ENCODE measurements at places on chromosomes 11 and 22. TPM values are rescaled to one million over a fixed set of nuclear protein-coding genes. Genes with fewer than 3 reads are reported as not detected.

The ZDHHC8 gene
- total RNA-seq = 7.5 TPM

The SLC37A2 gene
- total RNA-seq = 4.6 TPM

The CALCA gene
- total RNA-seq = not detected

The UPK3A gene
- total RNA-seq = 10.5 TPM

The PPFIA1 gene
- 29.9 TPM for total RNA-seq

The APOA5 gene
- total RNA-seq = 49.1 TPM

The DKK3 gene
- 0.09 TPM for total RNA-seq

The GLYAT gene
- not detected for total RNA-seq

The C22orf31 gene
- total RNA-seq = not detected

The DEPDC7 gene
- total RNA-seq = 33.3 TPM

The SHISAL1 gene
- total RNA-seq = not detected

The OR4C11 gene
- not detected for total RNA-seq

The SPON1 gene
- not detected for total RNA-seq

The PYGM gene
- not detected for total RNA-seq

The POU2AF1 gene
- 1.8 TPM for total RNA-seq

The TRPT1 gene
- total RNA-seq = 24.8 TPM

The KCNK4 gene
- not detected for total RNA-seq

The P4HA3 gene
- total RNA-seq = not detected

The UNC93B1 gene
- 8.8 TPM for total RNA-seq

The SNX32 gene
- 0.09 TPM for total RNA-seq

The GAL gene
- not detected for total RNA-seq

The RIN1 gene
- total RNA-seq = 4.1 TPM

The TESMIN gene
- total RNA-seq = 0.60 TPM

The FOSL1 gene
- total RNA-seq = 3.1 TPM

The CEND1 gene
- total RNA-seq = not detected

The OR56A1 gene
- not detected for total RNA-seq

The BIRC3 gene
- 4.2 TPM for total RNA-seq

The CABP4 gene
- not detected for total RNA-seq

The UCP3 gene
- total RNA-seq = 0.22 TPM

The PATE2 gene
- total RNA-seq = not detected

The BLID gene
- not detected for total RNA-seq

The OR8G5 gene
- total RNA-seq = not detected

The SEC14L6 gene
- total RNA-seq = 0.09 TPM

The DRD2 gene
- total RNA-seq = not detected

The NCAM1 gene
- total RNA-seq = not detected

The OR8A1 gene
- not detected for total RNA-seq

The OR8G1 gene
- not detected for total RNA-seq

The KRTAP5-9 gene
- total RNA-seq = not detected

The RTCB gene
- 167 TPM for total RNA-seq

The FAM227A gene
- total RNA-seq = 1.5 TPM

The TBX10 gene
- 0.27 TPM for total RNA-seq

The SC5D gene
- total RNA-seq = 48.6 TPM
